ENCODE measurements at places on chromosomes 11 and 22.

DNA sequence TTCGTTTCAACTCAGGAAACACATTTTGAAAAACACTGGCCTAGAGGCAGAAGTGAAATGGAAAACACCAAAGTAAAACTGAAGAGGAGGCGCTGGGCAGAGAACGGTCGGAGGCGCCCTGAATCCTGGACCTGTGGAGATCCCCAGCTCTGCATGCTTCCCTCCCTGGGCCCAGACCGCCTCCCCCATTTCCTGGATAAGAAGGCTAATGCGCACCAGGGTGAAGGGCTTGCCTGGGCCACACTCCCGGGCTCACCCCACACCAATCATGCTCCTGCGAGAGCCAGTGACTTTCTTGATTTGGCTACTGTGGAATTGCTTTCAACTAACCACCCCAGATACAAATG is 167.1 kb downstream of the CRYBB2 start:
- no peak for DNase-seq

GRCh38 chr22:37234736-37235711 is 9.0 kb downstream of the RAC2 start:
- no peak for DNase-seq

GRCh38 chr22:48746789-48747425 is 1080.8 kb downstream of the BRD1 start:
- no peak for DNase-seq

DNA sequence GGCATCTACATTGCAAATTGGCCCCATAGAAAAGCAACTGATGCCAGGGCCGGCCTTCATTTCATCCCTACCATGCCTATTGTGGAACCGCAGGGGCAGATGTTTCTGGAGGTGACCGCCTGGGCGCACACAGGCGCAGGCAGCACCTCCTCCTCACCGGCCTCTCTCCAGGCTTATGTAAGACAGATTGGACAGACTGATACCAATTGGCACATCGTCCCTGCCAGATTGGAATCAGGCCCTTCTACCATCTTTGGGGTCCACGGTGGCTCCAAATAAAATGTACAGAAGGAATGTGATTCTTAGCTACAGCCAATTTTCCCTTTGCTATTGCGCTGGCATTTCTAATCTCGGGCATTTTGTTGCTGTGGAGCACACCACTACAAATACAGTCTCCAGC is 732.6 kb downstream of the NTM start:
- no peak for DNase-seq
